ENCODE measurements at places on chromosomes 4 and X. TPM values are rescaled to one million over a fixed set of nuclear protein-coding genes. Genes with fewer than 3 reads are reported as not detected.

GRCh38 chr4:68469482-68469881 lies 22.2 kb downstream of the TMPRSS11E start:
- DNase-seq = no peak

- DNase-seq = no peak
These were observed 57.1 kb downstream of the MAP7D2 start for GRCh38 chrX:20059467-20060128.

The SERTM2 gene
- not detected for total RNA-seq

The SYTL5 gene
- total RNA-seq = not detected

DNA sequence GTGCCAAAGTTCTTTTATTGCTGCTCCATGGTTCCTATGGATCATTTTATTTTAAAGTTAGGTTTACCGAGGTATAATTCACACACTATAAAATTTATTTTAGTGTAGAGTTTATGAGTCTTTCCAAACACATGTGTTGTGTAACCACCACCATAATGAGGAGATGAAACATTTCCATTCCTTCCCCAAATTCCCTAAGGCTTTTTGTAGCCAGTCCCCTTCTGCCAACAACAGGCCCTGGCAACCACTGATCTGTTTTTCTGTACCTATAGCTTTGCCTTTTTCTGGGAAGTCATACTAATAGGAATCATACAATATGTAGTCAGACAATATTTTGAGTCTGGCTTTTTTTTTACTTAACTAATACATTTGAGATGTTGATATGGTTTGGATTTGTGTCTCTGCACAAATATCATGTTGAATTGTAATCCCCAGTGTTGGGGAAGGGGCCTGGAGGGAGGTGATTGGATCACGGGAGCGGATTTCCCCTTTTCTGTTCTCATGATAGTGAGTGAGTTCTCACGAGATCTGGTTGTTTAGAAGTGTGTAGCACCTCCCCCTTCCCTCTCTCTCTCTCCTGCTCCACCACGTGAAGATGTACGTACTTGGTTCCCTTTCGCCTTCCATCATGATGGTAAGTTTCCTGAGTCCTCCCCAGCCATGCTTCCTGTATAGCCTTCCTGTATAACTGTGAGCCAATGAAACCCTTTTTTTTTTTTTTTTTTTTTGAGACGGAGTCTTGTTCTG lies 59.6 kb upstream of the DHX15 start:
- no peak for DNase-seq

DNA sequence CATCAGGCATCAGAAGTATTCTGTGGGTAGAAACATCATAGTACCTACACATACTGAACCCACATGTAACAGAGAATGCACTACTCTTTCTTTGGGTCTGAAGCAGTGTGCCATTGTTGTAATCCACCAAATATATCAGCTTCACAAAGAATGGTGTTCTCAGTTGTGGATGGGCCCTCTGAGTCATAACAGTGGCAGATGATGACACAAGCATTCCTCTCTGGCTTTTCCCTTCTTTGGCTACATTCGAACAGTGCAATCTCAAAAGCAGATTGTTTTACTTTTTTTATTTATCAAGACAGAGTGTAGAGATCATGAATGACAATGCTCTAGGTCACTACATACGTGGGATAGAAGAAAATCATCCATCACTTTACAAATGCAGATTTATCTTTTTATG lies 247.2 kb upstream of the EPHA5 start:
- no peak for DNase-seq

GRCh38 chrX:45083314-45083713 lies 117.4 kb downstream of the DIPK2B start:
- no peak for DNase-seq

The PRSS48 gene
- total RNA-seq = not detected

- DNase-seq = no peak
These were observed 68.4 kb downstream of the NSG1 start for GRCh38 chr4:4455210-4455865.

DNA sequence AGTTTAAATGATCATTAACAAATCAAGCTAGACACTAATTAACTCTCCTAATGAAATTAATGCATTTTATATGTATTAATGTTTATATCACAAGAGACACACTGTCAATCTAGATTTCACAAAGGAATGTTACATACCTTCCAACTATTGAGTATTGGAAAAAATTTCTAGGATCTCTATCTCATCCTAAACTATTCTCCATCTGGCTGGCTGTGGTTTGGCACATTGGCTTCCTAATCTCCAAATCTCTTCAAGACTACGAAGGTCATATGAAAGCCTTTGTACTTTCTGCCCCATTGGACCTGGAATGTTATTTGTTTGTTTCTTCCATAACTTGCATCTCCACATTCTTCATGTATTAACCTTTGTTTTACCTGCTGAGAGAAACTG lies 1160.0 kb downstream of the ADGRL3 start:
- no peak for DNase-seq

DNA sequence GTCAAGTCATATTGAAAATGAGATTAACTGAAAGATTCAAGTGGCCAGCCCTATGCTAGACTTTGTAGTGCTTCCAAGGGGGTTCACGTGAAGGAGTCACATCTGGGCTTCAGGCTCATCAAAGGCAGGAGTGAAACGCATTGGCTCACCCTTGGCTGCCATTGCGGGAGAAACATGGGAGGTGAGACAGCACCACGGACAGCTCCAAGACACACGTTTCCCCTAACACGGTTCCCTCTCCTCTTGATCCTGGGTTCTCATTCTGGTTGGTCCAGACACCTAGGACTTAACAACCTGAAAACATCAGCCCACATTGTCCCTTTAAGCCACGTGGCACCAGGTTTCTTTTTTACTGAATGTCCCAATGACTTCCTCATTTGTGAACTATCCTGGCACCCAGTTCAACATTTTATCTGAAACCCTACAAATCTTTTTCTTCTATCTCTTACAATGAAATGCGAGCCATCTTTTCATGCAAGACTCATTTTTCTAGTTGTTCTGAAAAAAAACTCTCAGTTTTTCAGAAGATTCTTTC lies 279.0 kb upstream of the VCX3A start:
- no peak for DNase-seq

DNA sequence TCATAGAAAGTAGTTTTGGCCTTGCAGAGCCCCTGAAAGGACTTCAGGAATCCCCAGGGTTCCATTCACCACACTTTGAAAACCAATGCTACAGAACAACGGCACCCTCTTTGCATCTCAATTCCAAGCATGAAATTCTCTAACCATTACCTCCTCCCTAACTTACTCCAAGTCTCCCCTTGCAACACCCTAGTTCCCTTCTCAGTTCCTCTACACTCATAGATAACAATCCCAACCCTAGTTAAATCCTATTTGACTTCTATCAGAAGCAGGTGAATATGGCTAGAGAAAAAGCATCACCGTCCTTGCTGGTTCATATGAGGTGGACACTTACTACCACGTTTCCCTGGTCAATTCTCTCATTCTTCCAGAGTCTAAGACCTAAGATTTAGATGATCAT lies 2.4 kb downstream of the RCHY1 start:
- no peak for DNase-seq

DNA sequence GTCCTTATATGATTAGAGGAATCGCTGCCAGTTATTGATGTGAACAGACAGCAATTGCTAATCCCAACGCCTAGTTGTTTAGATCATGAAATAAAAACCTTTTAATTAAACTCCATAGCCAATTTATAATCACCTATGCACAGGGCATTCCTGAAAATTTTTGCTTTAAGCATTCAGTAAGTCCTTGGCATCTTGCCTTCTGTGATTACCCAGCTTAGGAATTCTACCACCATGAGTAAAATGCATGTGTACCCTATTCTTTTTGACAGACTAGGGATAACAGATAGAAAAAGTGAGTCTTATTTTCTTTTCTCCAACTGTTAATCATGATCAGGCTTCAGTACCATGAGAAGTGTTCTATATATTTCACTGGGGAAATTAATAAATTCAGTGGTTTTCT lies 995.3 kb upstream of the GRIA3 start:
- DNase-seq = no peak

DNA sequence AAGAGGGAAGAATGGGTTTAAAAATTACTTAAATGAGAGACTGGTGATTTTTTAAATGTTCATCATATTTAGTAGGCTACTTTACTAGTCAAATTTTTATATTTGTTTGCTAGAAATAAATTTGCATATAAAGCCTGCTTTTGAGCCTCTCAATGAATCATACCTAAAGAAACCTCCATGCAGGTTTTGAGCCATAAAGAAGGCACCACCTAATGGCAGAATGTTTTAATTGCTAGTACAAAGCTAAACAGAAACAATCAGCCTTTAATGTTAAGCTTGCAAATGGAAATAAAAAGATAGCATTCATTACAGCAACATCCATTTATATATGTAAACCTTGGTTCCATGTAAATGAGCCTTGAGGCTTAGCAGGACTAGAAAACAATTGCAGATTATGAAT lies 989.7 kb downstream of the CCSER1 start:
- DNase-seq = no peak

- DNase-seq = no peak
These were observed 152.1 kb upstream of the DGKK start for GRCh38 chrX:50622751-50623150.

The MAGEA8 gene
- total RNA-seq = not detected

DNA sequence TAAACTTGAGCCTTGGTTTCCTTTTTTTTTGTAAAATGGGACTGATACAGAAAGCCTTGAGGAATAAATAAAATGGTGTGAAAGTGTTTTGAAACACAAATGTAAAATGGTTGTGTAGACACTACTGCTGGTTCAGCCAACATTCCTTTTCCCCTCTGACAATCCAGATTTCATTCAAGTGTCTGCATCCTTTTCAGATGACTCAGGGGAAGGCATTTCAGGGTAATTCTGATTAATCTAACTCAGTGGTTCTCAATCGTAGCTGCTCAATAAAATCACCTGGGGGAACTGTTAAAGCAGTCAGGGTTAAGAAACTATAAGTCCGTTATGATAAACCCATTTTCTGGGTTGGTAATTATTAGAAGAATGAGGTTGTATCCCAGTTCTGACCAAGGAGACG lies 4.6 kb downstream of the ARHGAP10 start:
- no peak for DNase-seq

GRCh38 chrX:41921492-41922430 lies 1.6 kb downstream of the CASK start:
- DNase-seq = peak; percentile 4

DNA sequence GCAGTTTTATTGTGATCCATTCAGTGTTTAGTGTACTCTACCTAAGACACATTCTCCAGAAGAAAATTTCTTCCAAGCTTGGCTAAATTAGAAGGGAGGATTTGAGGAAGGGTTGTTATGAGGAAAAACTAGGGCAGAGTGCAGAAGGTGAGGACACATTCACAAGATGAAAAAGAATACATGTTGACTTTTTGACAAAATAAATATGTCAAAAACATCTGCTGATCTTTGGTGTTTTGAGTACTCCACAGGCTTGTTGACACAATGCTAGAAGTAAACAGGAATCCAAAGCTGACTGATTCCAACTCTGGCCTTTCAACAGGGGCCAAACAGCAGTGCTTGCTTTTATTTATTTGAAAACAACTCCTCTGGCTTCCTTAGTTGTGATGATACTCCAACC lies 125.8 kb upstream of the SLC7A11 start:
- no peak for DNase-seq

- no peak for DNase-seq
These were observed 212.7 kb downstream of the KCTD8 start for GRCh38 chr4:44235897-44236296.

DNA sequence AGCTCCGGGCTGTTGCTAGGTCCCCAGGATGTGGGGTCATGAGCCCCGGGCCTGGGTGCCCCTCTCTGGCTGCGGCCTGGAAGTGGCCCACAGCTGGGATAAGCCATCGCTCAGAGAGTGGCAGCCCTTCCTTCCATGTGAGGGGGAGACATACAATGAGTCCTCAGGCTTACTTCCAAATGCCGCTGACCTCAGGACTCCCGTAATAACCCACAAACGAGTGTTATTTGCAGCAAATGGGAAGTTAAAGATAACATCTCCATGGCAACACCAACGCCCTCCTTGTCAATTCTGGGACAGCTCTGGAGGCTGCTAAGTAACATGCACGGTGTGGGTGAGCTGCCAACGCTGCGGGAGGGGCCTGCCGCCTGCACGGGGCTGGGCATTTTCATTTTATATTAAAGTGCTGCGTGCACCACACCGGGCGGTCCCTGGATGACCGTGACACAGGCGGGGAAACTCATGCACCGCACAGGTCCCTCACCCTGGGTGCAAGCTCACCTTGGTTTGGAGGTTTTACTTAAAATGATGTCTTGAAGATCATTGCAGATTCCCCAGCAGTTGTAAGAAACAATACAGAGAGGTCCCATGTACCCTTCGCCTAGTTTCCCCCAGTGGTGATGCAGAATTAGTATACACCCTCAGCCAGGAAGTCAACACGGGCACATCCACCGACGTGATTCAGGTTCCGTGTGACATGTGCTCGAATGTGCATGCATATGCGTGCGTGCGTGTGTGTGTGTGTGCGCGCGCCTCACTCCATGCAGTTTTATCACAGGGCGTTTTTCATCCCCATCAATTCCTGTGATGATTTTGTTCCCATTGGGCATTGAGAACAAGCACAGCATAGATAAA lies 79.4 kb downstream of the ABLIM2 start:
- DNase-seq = no peak

The SYP gene
- total RNA-seq = 2.5 TPM

DNA sequence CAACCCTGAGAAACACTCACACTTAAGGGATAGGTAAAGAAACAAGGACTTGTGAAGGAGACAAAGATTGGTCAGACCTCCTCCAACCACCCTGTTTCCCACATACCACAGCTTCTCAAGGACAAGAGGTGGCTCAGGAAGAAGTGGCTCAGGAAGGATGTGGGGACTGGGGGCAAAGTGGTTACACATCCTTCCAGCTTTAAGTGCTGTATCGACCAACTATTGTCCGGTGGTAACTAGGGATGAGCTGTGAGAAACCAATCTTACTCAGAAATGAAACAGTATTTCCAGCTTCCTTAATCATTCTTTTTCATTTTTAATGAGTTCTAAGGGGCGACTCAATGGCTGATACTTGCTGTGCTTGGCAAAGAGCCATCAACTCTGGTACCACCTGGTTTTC lies 8.5 kb upstream of the LHFPL1 start:
- DNase-seq = no peak

DNA sequence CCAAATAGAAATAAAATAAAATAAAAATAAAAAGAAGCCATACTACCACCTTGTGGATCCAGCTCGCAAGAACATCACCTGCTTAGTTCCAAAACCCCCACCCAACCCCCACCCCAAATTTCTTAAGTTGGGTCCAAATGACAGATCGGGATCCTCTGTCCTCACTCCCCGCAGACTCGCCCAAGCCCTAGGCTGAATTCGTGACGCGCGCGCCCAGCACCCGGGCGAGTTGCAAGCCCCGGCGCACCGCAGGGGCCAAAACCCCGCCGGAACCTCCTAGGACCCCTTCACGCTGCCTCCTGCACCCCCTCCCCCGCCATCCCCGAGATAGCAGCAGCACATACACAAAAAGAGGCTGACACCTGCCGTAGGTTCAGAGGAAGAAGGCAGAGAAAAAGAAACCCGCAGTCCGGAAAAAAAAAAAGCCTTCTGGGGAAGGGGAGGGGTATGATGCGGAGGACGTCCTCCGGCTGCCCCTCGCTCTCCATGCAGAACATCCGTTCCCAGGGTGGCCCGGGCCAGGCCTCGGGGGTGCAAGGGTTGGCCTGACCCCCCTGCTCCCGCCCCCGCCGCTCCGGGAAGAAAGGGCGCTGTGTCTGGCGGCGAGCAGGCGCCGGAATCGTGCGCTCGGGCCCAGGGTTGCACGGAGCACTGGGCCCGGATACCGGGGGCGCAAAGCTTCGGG lies 2.6 kb downstream of the NLGN4X start:
- DNase-seq = no peak

- no peak for DNase-seq
These were observed 112.6 kb downstream of the TMA16 start for GRCh38 chr4:163606896-163607691.

The MAGEB1 gene
- total RNA-seq = not detected
